ENCODE measurements at places on chromosomes 5 and 9.

- DNase-seq = no peak
Observed at GRCh38 chr5:151454166-151454565, 6.8 kb downstream of the SLC36A1 start.

GRCh38 chr9:131667576-131667975 is 72.3 kb downstream of the RAPGEF1 start:
- no peak for DNase-seq

- no peak for DNase-seq
Observed at GRCh38 chr5:153084511-153084910, 406.0 kb upstream of the GRIA1 start.

- no peak for DNase-seq
Observed at GRCh38 chr9:114652776-114653555, 4.6 kb downstream of the TEX53 start.

DNA sequence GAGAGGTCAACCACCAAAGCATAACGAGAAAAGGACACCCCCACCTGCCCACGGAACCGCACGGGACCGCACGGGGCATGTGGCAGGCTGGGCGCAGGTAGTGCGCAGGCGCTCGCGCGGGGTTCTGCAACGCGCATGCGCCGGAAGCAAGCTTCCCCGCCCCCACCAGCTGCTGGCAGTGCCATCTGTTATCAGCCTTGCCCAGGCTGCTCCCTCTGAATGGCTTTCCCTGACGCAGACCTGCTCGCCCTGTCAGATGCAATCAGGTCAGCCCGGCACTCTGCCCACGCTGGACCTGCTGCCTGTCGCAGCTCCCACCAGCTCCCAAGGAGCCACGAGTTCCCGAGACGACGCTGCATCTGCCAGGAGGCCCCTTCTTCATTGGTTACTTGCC is 22.8 kb downstream of the PTCH1 start:
- no peak for DNase-seq

- no peak for DNase-seq
Observed at GRCh38 chr5:79582186-79582585, 30.1 kb upstream of the TENT2 start.

DNA sequence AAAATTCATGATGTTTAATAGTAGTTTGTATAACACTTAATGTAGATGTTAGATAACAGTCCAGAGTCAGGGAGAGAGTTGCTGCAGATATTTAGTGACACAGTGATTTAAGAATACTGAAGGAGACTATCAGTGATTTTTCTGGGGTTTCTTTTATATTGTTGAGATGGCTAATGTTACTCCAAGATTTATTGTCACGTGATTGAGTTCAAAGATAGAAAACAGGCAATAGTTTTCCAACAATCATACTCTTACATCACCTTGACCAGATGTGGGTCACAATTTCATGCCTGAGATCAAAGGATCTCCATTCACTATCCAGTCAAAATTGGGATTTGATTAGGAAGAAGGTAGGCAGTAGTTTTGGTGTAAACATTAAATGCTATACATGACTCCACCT is 580.0 kb upstream of the ARRDC3 start:
- no peak for DNase-seq

DNA sequence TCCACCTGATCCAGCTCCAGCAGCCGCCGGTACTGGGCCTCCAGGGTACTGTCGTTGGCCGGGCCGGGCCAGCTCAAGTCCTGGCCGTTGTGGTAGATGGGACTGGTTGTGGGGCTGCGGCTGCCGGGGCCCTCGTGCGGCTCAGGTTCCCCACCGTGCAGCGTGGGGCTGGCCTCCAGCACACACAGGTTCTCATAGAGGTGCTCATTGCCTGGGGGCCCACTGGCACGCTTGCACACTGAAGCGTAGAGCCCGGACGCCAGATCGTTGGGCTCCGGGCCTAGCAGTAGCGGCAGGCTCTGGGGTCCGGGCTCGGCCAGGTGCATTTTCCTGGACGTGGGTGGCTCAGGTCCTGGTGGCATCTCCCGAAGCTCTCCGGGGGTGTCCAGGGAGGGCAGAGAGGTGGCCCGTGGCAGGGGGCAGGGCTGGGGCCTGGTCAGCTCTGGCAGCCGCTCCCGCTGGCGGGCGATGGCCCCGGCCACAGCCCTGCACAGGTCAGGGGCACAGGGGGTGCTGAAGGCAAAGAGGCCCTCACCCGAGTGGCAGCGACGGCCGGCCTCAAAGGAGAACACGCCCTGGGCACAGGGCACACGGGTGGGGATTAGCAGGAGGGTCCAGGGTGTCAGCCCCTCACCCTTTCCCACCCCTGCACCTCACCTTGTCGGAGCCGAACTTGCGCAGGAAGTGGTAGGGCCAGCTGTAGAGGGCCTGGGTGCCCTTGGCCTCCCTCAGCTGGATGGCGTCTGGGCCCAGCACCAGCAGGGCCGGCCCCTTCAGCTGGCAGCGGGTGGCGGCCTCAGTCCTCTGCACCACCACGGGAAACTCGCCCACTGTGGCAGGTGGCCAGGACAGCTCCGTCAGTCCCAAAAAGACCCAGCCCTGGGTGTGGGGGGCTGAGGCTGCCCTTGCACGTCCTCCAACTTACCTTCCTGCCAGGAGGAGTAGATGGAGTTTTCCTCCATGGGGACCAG is 5.3 kb downstream of the DOK3 start:
- no peak for DNase-seq

DNA sequence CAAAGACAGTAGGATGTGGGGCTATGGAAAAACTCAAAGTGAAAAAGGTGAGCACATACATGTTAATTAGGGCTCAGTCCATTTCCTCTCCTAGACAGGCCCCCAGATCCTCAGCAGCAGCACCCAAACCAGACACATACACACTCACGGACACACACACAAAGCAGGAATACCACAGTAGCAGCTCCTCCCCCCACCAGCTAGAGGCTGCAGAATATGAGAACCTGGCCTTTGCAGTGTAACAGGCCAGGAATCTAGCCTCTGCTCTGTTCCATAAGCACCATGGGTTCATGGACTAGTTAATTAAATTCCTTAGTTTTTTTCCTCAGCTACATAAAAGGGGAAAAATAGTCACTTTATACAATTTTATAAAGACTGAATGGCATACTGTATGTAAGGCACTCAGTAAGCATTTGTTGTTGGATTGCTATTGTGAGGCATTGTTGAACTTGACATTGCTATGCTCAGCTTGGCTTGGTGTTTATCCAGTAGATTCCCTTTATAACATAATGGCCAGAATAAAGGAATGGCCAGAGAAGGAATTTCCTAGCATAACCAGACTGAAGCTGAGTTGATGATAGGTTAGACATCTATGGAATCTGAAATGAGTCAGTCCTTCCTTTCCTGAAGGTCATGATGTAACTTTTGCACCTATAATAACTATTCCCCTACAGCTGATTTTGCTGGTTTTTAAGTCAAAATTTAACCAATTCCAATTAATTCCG is 186.8 kb downstream of the SEMA5A start:
- no peak for DNase-seq

DNA sequence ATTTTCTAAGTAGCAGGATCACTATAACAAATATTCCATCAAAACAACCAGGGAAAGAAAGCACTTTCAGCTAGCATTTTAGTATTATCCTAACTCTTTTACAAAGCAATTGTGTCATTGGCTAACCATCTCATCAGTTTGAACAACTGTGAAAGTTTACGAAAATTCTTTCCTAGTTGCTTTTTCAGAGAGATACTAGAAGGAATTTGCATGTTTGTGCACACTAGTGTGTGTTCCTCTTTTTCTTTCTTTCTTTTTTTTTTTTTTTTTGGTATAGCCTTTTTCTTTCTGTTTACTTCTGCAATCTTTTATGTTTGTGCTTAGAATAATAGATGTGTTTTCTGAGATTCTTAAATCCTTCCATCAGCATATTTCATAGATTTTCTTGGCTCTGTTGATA is 124.7 kb upstream of the SEMA6A start:
- no peak for DNase-seq

DNA sequence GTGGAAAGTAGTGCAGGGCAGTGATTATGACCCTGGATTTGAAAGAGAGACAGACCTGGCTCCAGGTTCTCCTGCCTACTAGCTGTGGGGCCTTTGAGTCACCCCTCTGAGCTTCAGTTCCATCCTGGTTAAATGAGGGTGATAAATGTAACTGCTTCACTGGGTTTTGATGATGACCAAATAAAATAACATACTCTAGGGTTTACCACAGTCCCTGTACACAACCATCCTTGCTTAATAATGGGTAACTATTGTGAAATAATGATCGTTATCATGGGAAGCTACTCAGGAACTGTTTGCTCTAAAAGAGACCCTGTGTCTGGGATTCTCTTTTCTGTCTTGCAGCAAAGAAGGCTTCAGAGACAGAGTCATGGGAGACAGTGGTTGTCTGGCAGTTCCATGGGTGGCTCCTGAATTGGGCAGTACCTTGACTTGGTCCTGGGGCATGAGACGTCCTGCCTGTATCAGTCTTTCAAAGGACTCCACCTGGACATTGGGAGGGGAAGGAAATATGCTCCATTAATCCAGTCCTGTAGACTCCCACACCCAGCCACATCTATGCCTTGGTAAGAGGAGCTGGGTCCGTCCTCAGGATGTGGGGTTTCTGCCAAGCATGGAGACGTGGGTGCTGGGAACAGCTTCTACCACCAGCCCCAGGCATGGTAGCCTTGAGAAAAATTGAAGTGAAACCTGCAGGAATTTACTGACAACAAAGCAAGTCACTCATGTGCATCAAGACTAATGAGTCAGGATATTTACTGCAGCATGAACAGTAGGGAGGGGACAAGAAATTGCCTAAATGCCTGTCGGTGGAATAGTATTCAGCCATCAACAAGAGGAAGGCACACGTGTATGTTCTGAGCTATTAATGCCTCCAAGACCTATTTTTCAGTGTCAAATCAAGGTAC is 23.4 kb downstream of the AKNA start:
- no peak for DNase-seq

DNA sequence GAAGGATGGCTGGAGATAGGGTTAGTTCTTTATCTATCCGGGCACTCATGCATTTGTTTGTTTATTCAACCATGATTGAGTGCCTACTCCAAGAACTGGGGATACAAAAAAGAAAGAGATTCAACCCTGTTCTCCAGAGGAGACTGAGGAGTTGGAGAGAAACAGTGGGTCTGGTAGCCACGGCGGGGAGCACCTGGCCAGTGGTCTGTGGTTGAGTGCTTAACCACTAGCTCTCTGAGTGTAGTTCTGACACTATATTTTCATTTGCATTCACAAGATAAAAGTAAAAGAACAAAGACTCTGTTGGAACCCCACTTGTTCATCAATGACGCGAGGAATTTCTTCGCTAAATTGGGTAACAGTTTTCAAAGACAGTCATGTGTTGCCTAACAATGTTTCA is 295.5 kb upstream of the MSX2 start:
- DNase-seq = no peak

Data from NT2/D1 (cell line).